ENCODE measurements at places on chromosomes 1 and 21. TPM values are rescaled to one million over a fixed set of nuclear protein-coding genes. Genes with fewer than 3 reads are reported as not detected.

DNA sequence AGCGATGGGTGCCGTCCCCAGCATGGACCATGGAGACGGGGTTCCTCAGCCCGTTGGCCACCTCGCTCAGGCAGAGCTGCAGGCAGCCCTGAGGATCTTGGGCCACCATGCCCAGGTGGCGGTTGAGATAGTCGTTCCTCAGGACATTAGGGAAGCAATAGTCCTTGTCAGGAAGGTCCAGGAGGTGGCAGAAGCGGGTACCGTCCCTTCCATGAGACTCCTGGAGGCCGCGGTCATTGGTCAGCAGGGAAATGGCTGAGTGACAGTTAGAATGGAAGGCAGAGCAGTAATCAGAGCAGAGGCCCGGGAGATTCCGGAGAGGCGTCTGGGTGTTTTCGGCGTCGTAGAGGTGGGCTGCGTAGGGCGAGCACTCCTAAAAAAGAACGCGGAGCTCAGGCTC is 4.1 kb downstream of the HHIPL2 start:
- no peak overlapping the region for H3K27ac ChIP-seq
- H3K4me3 ChIP-seq, result no peak overlapping the region
- no peak for DNase-seq

GRCh38 chr1:27940297-27940696 is 5.5 kb downstream of the SMPDL3B start:
- peak overlapping the region; percentile 35 for H3K27ac ChIP-seq
- DNase-seq, result peak; percentile 74

DNA sequence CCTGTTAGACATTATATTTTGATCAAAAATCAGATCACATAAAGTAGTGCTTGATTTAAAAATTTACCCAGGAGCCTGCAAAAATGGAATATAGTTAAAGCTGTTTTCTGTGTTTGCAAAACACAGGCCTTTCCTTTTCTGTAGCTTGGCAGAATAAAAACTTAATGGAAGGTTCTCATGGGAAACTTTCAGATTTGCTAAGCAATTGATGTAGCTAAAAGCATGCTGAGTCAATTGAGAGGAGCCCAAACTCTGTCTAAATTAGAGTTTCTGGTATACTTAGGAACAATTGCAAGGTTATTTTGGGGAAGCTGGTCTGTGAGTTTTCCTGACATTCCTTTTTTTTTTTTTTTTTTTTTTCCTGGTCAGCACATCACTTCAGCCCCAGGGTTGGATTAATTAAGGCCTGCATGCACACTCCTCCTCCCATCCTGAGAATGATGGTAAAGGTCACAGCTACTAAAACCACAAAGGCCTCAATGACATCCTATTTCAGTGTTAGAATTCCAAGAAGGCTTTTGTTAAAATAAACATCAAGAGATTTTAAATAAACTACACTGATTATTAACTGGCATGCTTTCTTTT is 608.7 kb downstream of the PLPP3 start:
- H3K4me1 ChIP-seq, result no peaks in the 10 kb centered on the region
- no peak overlapping the region for H3K27ac ChIP-seq
- H3K4me3 ChIP-seq, result no peak overlapping the region
- no peak for DNase-seq
- no peaks in the 10 kb centered on the region for H3K27me3 ChIP-seq

DNA sequence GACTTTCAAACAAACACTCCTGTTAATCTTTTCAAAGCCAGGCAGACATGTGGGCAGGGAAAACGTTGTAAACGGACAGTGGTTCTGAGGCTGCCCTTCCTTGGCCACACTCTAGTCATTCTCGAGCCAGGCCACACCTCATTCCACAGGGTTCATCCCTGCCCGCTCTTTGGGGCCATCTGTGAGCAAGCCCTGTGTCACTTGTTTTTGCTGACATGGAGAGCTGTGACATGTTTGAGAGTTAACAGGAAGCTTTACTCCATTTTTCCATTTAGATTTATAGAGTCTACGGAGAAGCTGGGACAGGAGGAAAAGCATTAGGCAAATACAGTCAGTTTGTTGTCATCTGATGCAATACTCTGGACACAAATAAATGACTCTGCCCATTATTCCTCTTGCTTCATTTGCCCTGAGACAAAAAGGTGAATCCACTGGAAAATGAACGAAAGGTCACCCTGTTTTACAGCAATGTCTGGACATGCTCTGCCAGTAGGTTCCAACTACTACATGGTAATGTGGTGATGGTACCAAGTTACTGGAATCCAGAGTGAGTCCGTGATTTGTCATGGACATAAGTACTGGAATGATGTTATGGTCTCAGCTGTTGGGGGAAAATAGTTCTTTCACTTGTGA is 126.9 kb downstream of the CLIC6 start:
- no peak for DNase-seq
- H3K27me3 ChIP-seq, result no peaks in the 10 kb centered on the region
- H3K27ac ChIP-seq, result no peak overlapping the region
- no peak overlapping the region for H3K4me3 ChIP-seq

GRCh38 chr1:194045416-194045815 is 859.0 kb upstream of the B3GALT2 start:
- H3K4me1 ChIP-seq, result no peaks in the 10 kb centered on the region
- no peak overlapping the region for H3K4me3 ChIP-seq
- DNase-seq, result no peak
- no peaks in the 10 kb centered on the region for H3K36me3 ChIP-seq
- no peak overlapping the region for H3K27ac ChIP-seq
- no peaks in the 10 kb centered on the region for H3K27me3 ChIP-seq

GRCh38 chr1:119409731-119410130 is 5.2 kb upstream of the HSD3B2 start:
- no peaks in the 10 kb centered on the region for H3K27me3 ChIP-seq
- no peaks in the 10 kb centered on the region for H3K4me1 ChIP-seq
- no peak overlapping the region for H3K27ac ChIP-seq
- DNase-seq, result no peak
- H3K4me3 ChIP-seq, result no peak overlapping the region

- no peaks in the 10 kb centered on the region for H3K36me3 ChIP-seq
- H3K27me3 ChIP-seq, result peaks cover 2% of the 10 kb centered on the region
- no peaks in the 10 kb centered on the region for H3K4me1 ChIP-seq
- no peak for DNase-seq
- no peak overlapping the region for H3K27ac ChIP-seq
- no peak overlapping the region for H3K4me3 ChIP-seq
Measured at GRCh38 chr1:197801684-197802083, 26.4 kb upstream of the DENND1B start.

The RIMS3 gene
- 3.8 TPM for total RNA-seq

GRCh38 chr21:45570826-45571601 is 28.8 kb upstream of the SLC19A1 start:
- H3K4me3 ChIP-seq, result no peak overlapping the region
- H3K36me3 ChIP-seq, result no peaks in the 10 kb centered on the region
- no peaks in the 10 kb centered on the region for H3K4me1 ChIP-seq
- no peak overlapping the region for H3K27ac ChIP-seq
- no peak for DNase-seq

The IGSF21 gene
- total RNA-seq, result not detected

DNA sequence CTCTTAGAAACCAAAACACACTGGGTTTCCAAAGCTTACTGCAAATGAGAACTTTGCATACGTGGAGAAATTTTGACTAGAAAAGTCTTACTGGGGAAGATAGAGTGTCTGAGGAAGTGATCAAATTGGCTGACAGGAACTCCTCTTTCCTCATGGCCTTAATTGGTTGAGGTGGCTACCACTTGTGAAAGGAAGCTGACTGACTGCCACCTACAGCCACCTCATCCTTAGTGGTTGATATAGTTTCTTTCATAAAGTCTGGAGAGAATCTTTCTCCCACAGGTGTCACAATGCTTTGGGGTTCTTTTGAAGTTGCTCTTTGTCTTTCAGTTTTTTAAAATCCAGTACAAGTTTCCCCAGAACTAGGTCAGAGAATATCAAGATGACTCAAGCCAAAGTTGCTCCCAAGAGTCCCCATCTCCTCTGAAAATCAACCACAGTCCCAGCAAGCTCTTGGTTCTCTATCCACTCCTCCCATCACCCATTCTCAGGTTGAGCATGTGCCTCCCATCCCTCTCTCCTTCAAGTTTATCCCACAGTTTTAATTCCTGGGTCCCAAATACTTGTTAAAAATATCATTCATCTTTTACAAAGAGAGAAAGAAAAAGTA is 43.3 kb downstream of the GPR88 start:
- no peak overlapping the region for H3K27ac ChIP-seq
- H3K36me3 ChIP-seq, result no peaks in the 10 kb centered on the region
- no peaks in the 10 kb centered on the region for H3K4me1 ChIP-seq
- peaks cover 3% of the 10 kb centered on the region for H3K27me3 ChIP-seq
- no peak for DNase-seq

GRCh38 chr21:36608897-36609225 is 90.1 kb upstream of the SIM2 start:
- H3K27me3 ChIP-seq, result no peaks in the 10 kb centered on the region
- H3K4me3 ChIP-seq, result no peak overlapping the region
- no peaks in the 10 kb centered on the region for H3K4me1 ChIP-seq
- H3K36me3 ChIP-seq, result no peaks in the 10 kb centered on the region

The HSPA6 gene
- total RNA-seq, result not detected

The TOR1AIP1 gene
- total RNA-seq, result 90.6 TPM

DNA sequence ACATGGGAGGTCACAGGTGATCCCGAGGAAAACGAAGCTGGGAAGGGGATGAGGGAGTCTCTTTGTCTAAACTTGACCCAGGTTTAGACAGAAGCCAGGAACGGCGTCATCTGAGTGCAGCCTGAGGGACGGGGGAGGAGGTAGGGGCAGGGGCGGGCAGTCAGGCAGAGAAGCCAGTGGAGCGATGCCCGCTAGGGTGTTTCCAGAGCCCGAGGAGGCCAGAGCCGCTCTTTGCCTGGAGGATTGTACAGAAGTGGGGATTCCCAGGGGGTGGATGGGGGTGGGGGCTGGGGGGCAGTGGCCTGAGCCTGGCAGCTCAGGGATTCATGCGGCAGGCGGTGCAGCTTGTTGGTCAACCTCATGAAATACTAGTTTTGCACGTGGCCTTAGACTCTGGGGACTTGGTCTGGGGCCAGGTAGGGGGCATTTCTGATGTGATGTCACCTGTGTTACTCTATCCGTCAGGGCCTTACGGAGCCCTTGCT is 58.4 kb downstream of the VPS26C start:
- DNase-seq, result no peak
- no peak overlapping the region for H3K4me3 ChIP-seq
- H3K4me1 ChIP-seq, result no peaks in the 10 kb centered on the region
- no peak overlapping the region for H3K27ac ChIP-seq

GRCh38 chr1:3807769-3808168 is 11.5 kb upstream of the LRRC47 start:
- H3K4me1 ChIP-seq, result no peaks in the 10 kb centered on the region
- DNase-seq, result no peak
- H3K36me3 ChIP-seq, result no peaks in the 10 kb centered on the region
- H3K27me3 ChIP-seq, result peaks cover 5% of the 10 kb centered on the region
- H3K27ac ChIP-seq, result no peak overlapping the region

The RXRG gene
- not detected for total RNA-seq

The MYOM3 gene
- total RNA-seq, result not detected

- no peaks in the 10 kb centered on the region for H3K36me3 ChIP-seq
- no peak for DNase-seq
- H3K4me1 ChIP-seq, result no peaks in the 10 kb centered on the region
- H3K27me3 ChIP-seq, result no peaks in the 10 kb centered on the region
Measured at GRCh38 chr1:20291645-20292084, 990 bp downstream of the VWA5B1 start.

GRCh38 chr1:201144701-201145100 is 9.6 kb downstream of the TMEM9 start:
- H3K36me3 ChIP-seq, result peaks cover 28% of the 10 kb centered on the region
- H3K4me3 ChIP-seq, result no peak overlapping the region
- no peaks in the 10 kb centered on the region for H3K27me3 ChIP-seq
- no peaks in the 10 kb centered on the region for H3K4me1 ChIP-seq
- no peak overlapping the region for H3K27ac ChIP-seq

DNA sequence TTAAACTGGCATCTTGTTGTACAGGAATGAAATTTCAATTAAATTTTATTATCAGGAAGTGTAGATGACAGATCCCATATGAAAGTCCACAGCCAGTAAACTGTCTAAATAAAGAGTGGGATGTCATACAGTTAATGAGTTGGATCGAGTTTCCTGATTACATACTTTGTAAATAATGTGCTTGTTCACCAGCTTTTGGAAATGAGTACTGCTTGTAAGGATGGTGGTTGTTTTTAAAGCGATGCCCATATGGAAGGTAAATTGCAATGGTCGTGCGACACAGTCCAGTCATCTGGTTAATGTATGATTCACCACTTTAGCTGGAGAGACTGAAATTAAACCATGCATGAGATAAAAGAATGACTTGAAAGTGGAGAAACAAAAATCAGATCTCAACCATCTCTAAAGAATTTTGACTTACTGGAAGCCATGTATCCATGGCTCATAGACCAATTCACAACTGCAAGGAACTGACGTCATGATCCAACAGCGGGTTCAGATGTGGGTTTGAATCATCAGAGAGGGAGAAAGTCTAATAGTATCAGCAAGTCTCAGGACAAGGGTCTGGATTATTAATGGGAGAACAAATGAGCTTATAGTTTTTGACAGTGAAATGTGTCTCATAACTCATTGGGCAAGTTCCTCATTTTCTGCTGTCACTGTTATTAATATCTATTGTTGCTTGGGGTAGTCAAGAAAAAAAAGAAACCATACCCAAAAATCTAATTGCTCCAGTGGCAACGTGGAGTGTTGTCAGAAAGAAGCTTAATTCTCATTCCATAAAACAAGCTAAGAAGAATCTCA is 49.0 kb downstream of the MAP10 start:
- no peaks in the 10 kb centered on the region for H3K36me3 ChIP-seq
- H3K27ac ChIP-seq, result no peak overlapping the region
- no peaks in the 10 kb centered on the region for H3K27me3 ChIP-seq
- no peak overlapping the region for H3K4me3 ChIP-seq
- DNase-seq, result no peak
- H3K4me1 ChIP-seq, result no peaks in the 10 kb centered on the region

GRCh38 chr1:185408700-185409270 is 91.7 kb upstream of the IVNS1ABP start:
- no peaks in the 10 kb centered on the region for H3K27me3 ChIP-seq
- no peak overlapping the region for H3K27ac ChIP-seq
- H3K4me1 ChIP-seq, result no peaks in the 10 kb centered on the region
- H3K4me3 ChIP-seq, result no peak overlapping the region
- no peaks in the 10 kb centered on the region for H3K36me3 ChIP-seq
- no peak for DNase-seq

DNA sequence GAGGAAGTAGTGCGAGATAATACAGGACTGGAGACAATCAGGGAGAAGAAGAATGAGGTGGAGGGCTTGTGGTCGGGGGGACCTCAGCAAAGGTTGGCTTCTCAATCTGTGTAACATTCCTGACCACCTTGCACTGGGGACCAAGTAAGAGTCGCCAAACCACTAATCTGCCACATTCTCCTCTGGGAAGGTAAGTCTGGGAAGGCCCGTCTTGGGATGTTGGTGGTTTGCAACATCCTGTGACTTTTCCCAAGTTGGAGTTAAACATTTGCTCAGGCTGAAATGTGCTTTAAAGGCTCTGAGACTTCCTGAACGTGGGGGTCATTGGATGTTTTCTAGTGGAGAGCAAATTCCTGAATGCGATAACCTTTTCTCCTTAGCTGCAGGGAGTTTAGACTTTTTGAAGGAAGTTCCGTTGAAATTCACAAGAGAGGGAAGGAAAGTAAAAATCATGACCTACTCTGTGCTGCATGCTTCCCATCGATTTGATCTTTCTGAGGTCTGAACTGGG is 325.9 kb downstream of the RPS6KC1 start:
- H3K4me1 ChIP-seq, result no peaks in the 10 kb centered on the region
- no peak overlapping the region for H3K27ac ChIP-seq
- H3K36me3 ChIP-seq, result no peaks in the 10 kb centered on the region
- H3K27me3 ChIP-seq, result peaks cover 2% of the 10 kb centered on the region
- no peak for DNase-seq
- H3K4me3 ChIP-seq, result no peak overlapping the region

The APOBEC4 gene
- total RNA-seq, result not detected

The TMPRSS15 gene
- not detected for total RNA-seq

- no peaks in the 10 kb centered on the region for H3K27me3 ChIP-seq
- no peak overlapping the region for H3K27ac ChIP-seq
- no peak for DNase-seq
Measured at GRCh38 chr1:109794319-109795132, 30.8 kb upstream of the EPS8L3 start.

Data from CD4-positive, CD25-positive, alpha-beta regulatory T cell (primary cell).